ACHN (cell line): ENCODE measurements at places on chromosomes 3 and 15.

GRCh38 chr3:15331606-15332404 lies 581 bp downstream of the SH3BP5 start:
- peak; percentile 8 for DNase-seq

DNA sequence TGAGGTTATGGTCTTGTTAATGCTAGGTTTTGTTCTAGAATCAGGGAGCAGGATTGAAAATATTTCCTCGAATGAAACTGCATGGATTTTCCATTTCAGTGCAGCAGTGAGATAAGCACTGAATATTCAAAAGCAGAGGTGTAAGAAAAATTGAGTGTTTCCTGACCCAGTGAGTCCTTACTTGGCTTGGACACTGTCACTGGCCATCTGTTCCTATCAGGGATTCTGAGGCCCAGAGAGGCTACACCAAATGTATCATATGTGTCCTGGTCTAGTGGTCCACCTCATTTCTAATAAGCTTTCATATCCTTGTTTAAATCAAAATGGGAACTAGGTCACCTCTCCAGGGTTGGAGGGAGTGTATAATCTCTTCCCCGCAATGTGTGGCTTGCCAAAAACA lies 61.1 kb upstream of the RAD18 start:
- DNase-seq, result no peak

DNA sequence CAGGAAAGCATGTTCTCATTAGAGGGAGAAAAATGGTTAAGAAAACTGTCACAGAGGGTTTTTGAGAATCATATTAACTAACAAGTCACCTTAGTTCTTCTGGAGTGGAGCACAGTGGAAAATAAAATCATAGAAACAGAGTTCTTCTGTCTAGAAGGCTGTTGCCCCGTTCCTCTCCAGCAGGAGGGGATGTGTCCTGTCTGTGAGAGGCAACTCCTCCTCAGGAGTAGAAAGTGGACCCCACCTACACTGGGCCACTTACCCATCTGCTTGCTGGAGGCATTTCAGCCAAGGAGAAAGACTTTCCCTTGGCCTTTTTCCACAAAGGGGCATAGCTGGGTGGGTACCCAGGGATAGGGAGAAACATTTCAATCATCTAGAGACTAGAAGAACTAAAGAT lies 106.6 kb downstream of the SSR3 start:
- peak; percentile 49 for DNase-seq

- DNase-seq, result no peak
Observed at GRCh38 chr15:39362821-39363561, 217.9 kb upstream of the THBS1 start.

GRCh38 chr15:63509955-63510940 lies 5.9 kb downstream of the USP3 start:
- DNase-seq, result peak; percentile 49

DNA sequence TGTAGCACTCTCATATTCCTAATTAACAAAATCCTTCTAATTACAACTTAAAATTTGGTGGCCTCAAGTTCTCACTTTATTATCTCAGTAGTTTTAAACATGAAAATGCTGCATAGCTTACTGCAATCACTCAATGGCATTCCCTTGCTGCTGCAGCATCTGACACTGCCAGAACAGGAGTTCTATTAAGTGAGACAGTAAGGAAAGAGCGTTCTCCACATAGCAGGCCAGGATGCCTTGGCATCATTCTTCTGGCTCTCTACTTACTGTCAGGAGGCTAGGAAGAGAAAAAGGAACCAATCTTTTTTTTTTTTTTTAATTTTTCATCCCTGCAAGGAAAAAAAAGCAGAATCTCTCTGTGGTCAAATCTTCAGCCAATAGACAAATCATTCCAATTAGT lies 3.2 kb downstream of the CNBP start:
- no peak for DNase-seq

DNA sequence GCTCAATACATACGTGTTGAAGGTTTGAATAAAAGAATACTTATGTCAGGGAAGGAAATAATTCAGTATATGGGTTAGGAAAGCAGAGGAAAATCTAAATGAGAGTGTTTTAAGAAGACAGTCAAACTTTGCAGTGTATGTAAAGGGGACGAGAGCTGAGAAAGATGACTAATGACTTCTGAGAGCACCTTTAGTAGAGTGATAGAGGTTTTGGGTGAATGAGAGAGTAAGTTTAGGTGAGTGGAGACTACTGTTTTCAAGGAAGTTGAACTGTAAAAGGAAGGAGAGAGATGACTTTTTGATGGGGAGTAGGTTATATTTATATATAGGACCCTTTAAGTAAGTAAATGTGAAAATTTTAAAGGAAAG lies 9.4 kb downstream of the TBC1D23 start:
- no peak for DNase-seq

DNA sequence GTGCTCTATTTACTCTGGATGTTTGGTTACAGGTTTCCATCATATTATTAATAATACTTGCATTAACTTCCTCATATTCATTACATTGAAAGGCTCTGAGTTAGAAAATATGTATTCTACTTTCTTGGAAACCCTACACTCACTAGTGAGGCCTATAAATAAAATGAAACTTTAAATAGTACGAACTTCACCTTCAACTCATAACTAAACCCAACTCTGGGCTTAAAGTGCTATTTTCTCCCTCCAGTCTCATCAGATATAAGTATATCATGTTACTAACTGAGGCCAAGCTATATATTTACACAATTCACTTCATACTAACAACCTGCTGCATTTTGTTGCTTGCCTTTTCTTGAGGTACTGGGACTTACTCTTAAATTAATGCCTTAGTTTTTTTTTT lies 306.7 kb downstream of the TIGIT start:
- DNase-seq, result no peak

- DNase-seq, result no peak
Observed at GRCh38 chr15:67103869-67104268, 38.5 kb downstream of the SMAD3 start.

DNA sequence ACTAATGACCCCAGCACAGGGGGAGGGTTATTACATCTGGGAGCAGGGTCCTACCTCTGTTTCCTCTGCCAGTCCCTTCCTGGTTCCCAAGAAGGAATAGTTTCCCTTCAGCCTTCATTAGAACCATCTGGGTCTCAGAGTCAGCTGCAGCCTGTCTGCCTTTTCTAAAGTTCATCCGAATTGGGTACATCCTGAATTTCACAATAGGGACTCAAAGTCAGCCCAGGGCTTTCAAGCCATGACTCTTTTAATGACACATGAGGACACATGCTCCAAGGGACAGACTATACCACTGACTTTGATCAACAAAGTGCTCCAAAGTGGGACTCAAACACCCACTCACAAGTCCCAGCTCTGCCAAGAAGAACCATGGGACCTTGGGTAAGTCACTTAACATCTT lies 12.7 kb upstream of the CRABP1 start:
- no peak for DNase-seq

- DNase-seq, result no peak
Observed at GRCh38 chr3:185701611-185702261, 115.6 kb downstream of the SENP2 start.

- DNase-seq, result no peak
Observed at GRCh38 chr3:55623786-55624185, 136.7 kb upstream of the WNT5A start.

- DNase-seq, result no peak
Observed at GRCh38 chr3:124498891-124499290, 231.4 kb upstream of the UMPS start.

- DNase-seq, result no peak
Observed at GRCh38 chr15:64763021-64763420, 12.4 kb downstream of the RBPMS2 start.

- no peak for DNase-seq
Observed at GRCh38 chr3:29644261-29644660, 363.4 kb downstream of the RBMS3 start.

DNA sequence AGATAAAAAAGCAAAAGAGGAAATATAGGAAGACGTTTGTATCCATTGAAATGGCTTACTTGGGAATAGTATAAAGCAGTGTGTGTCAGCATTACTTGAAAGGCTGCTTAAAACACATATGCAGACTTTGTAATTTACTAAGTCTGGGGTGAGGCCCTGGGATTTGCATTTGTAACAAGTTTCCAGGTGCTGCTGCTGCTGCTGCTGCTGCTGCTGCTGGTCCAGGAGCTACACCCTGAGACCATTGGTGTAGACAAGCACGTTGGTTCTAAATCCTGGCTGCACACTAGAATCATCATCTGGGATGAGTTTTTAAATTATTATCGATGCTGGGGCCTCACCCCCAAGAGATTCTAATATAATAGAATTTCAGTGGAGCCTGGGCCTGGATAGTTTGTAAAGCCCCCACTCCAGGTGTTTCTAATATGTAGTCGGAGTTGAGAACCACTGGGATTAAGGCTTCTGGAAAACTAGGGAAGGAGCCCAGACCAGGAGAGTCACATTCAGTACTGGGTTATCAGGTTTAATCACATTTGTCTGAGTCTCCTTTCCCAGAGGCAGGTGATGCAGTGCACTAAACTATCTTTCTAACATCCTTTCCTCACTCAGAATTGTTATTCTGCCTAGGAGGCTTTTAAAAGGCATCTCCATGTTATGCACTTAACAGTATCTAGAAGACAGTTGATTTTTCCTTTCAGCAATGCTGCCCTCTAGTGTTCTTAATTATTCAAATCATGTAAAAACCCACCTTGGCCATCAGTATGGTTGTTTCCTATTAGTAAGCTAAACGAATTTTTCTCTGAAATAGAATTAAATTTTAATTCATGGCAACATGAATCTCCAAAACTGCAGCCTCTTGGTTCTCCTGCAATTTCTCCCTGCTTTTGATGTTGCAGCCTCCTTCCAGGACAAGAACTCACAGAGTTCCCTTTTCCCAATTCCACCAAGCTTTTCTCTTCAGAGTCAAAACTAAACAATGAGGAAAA lies 45.4 kb downstream of the SSR3 start:
- peak; percentile 56 for DNase-seq
